ENCODE measurements at places on chromosomes 13 and 19.

DNA sequence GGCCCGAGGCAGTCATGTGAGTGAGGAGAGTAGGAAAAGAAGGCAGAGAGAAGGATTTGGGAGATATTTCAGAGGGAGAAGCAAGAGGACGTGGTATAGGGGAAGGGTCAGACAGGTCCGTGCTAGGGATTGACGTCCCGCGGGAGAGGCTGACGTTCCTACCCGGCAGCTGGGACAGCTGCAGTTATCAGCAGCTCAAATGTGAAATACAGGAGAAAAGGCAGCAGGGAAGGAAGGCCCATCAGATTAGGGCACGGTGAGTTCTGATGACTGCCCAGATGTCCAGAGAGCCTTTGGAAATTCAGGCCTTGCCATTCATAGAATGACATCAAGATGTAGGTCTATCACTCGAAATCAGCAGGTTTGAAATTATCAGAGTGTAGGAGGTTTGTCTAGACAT lies 88.4 kb downstream of the IRS2 start:
- DNase-seq, result peak; percentile 39

DNA sequence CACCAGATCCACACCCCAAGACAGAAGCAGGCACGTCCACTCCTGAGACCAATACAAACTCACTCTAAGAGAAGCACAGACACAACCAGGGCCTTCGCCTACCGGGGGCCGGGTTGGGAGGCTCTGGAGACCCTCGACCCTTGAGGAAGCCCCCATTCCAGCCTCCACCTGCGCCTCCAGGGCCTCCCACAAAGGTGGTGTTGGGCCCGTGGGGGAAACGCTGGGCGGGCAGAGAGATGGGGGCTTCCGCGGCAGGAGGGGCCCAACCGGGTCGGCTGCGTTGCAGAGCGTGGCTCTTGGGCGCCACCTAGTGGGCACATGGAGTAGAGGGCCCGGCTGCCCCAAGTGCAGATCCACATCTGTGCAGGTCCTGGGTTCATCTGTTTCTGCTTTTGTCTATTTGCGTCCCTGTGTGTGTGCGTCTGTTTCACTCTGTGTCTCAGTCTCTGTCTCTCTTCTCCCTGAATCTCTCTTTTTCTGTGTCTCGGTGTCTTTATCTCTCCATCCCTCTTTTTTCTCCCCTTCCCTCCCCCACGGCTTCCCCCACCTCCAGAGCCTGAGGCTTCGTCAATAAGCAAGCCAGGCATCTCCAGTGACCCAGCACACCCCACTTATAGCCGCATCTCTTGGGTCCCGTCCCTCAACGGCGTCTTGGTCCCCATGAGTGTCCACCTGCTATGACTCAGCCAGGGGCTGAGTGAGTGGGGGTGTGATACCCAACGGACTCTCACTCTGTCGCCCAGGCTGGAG lies 10.5 kb upstream of the TINCR start:
- peak; percentile 91 for DNase-seq

- no peak for DNase-seq
Observed at GRCh38 chr19:6772866-6773322, 386 bp downstream of the VAV1 start.

DNA sequence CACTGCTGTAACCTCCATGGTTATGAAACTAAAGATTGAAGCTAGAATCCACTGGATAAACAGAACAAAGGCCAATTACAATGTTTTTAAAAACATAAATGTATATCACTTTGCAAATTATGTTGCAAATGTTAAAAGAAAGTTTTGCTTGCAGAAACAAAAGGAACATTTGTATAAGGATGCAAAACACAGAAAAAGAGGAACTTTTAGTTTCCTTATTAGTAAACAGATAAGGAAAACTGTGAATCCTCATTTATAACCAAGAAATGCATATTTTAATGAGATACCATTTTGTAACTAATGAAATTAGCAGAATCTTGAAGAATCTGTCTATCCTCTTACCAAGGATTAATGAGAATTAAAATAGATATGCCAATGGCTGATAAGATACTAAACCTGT lies 32.3 kb downstream of the LPAR6 start:
- no peak for DNase-seq

Data from glutamatergic neuron (in vitro differentiated cells).